ENCODE measurements at places on chromosomes 6 and 20.

GRCh38 chr20:54112221-54112884 lies 42.0 kb upstream of the BCAS1 start:
- no peak for DNase-seq

DNA sequence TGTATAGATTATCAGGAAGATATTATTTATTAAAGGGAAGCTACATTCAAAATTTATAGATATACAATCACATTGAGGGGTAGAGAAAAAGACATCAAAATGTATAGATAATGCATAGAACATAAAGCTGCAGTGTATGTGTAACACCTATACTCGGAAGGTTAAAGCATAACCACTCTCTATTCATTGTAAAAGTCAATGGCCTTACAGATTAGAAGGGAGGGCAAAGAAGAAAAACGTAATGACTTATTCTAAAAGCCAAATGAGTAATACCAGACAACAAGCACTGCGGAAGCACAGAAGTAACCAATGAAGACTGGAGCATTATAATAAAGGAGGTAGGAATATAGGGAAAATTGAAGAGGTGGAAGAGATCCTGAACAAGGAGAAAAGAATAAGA lies 11.3 kb downstream of the HBS1L start:
- no peak for DNase-seq

- no peak for DNase-seq
Observed at GRCh38 chr20:39503902-39504709, 542.0 kb downstream of the DHX35 start.

GRCh38 chr20:20869161-20869775 lies 156.8 kb upstream of the RALGAPA2 start:
- no peak for DNase-seq

- DNase-seq, result no peak
Observed at GRCh38 chr20:62941792-62942191, 3.8 kb downstream of the GID8 start.
